ENCODE measurements at places on chromosomes 7 and 10.
A peak's percentile ranks its signal among the peaks of the same experiment; 100 is the strongest.

DNA sequence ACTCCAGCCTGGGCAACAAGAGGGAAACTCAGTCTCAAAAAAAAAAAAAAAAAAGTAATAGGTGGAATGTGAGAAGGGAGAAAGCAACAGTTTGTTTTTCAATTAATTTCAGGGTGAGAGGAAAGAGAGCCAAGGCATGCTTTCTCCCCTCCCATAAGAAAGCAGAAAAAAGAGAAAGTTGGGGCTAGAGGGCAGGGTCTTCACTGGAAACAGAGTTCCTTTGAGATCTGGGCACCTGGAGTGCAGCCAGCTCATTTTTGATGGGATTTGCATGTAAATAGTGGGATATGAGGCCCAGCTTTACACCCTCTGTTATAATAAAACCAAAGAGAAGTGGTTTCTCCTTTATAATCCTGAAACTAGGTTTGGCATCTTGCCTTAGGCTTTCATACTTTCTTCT is 13.8 kb upstream of the STOX1 start:
- no peak for DNase-seq

DNA sequence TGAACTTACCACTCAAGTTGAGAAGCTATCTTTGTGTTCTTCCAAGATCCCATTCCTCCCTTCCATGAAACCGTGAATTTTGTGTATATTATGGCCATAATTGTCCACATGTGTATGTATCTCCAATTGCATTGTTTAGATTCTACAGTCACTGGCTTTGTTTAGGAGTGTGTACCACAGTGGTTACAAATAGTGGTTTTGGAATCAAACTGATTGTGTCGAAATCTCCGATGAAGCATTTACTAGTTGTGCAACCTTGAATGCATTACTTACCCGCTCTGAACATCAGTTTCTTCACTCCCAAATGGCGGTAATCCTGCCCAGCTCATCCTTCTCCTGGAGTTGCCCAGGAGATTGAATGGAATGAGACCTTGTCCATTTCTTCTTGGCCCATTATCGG is 145.0 kb upstream of the ZNF32 start:
- DNase-seq: peak; percentile 84

DNA sequence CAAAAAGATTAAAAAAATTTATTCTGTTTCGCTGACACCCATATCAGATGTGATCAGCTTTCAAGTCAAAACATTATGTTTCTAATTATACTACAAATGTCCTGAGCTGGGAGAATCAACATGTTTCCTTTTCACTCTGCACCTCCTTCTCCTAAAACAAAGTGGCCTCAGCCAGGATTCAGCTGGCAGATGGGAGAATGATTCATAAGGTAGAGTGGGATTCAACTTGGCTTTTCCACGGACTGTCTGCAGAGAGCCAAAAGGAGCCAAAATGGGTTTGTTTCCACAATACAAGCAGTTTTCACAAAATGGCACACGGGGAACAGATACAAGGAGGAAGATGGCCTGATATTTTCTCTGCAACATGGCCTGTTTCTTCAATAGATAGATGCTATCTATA is 376.5 kb upstream of the PRKCQ start:
- DNase-seq: no peak

GRCh38 chr7:100465702-100466311 is 1.7 kb upstream of the SPACDR start:
- DNase-seq: peak; percentile 69

DNA sequence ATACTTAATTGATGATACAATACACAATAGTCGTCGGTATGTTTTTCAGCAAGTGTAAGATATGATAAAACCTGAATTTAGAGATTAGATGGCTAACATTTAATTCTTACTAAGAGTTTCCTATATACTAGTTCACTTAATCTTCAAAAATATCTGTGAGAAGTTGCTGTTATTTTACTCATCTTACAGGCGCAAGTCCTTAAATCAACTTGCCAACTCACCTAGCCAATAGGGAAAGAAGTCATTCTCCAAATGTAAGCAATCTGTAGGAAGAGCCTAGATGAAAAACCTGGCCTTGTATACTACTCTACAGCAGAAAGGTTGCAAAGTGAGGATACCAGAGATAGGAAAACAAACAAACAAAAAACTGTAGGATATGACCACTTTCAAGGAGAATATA is 10.6 kb downstream of the CD36 start:
- no peak for DNase-seq

GRCh38 chr10:120614680-120615079 is 157.7 kb downstream of the PLPP4 start:
- no peak for DNase-seq

DNA sequence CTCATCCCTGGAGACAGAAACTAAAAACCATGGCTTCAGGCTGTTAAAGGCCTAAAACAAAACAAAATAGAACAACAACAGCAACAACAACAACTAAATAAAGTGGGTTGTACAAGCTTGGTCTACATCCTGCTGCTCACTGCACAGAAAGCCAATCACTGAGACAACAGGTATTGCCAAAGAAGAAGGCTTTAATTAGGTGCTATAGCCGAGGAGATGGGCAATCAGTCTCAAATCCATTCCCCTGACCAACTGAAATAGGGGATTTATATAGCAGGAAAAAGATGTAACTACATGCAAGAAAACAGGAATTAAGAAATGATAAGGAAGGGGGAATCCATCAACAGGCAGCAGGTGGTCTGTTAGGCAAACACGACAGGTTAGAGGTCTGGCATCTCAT is 22.4 kb upstream of the NUB1 start:
- no peak for DNase-seq

DNA sequence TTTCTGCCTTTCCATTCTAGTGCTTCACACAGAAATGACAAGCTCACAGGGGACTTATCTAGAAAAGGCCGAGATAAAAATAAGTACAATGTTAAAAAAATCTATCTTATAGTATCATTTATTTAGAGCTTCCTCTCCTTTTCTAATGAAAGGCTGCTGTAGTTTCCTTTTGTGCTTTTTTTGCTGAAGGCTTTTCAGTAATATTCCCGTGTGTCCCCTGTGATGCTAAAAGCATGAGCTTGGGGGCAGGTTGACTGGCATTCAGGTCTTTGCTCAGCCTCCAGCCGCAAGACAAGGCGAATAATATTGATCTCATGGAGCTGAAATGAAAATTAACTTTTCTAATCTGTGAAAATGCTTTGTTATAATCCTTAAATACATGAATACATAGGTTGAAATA is 143.0 kb downstream of the ST7 start:
- no peak for DNase-seq

GRCh38 chr10:125482108-125482507 is 200.9 kb downstream of the TEX36 start:
- DNase-seq: peak; percentile 26

Data from fibroblast of skin of right quadriceps (primary cell).